Stimulated activated CD4-positive, alpha-beta T cell treated with anti-CD3 and anti-CD28 coated beads, TNF-alpha, amount 100 ng/mL, for 4 hours (primary cell): ENCODE measurements at places on chromosomes 5 and 9.
A peak's percentile ranks its signal among the peaks of the same experiment; 100 is the strongest.

- no peak for DNase-seq
Measured at GRCh38 chr5:9832921-9833320, 202.8 kb upstream of the TAS2R1 start.

DNA sequence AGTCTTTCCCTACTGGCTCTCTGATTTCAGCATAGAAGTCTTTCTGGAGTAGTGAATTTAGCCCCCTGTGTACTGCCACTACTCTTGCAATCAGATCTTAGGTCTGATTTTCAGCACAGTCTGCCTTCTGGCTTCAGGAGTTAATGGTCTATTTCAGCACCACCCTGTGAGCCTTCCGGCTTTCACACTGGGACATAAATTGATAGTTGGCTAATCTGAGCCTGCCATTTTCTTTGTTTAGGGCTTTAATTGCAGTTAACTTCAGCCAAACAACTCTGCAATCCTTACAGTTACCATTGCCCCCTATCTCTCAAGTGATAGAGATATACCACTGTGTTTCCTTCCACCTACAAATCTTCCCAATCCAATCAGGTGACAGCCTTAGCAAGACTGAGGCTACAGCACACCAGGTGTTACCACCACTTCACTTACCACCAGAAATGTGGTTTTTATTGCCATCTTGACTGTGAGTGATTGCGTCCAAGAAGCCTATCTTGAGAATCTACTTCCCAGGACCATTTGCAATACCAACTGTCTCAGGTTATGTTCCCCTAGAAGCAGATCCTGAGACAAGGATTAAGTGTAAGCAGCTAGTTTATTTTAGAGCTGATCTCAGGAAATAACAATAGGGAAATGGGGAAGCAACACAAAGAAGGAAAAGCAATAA lies 51.9 kb upstream of the NEK6 start:
- DNase-seq = no peak

GRCh38 chr9:137029058-137029936 lies 1.3 kb upstream of the ABCA2 start:
- DNase-seq = peak; percentile 50

- DNase-seq = no peak
Measured at GRCh38 chr5:14039576-14039975, 95.1 kb upstream of the DNAH5 start.

DNA sequence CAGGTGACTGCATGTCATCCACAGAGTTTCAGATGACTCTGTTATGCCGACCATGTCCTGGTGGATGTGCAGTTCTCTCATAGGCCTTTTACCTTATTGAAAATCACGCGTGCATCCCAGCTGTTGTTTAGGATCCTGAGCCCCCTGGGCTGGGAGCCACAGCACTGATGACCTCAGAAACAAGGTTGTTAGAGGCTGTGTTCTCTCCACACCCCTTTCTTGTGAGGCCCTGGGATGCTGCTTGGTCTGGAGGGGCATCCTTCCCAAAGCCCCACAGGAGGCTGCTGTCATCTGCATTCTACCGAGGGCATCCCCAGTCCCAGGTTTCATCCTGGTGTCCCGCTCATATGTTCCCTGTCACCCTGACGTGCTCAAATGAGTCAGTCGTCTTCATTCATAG lies 76.5 kb upstream of the IRX4 start:
- DNase-seq = no peak

- DNase-seq = no peak
Measured at GRCh38 chr9:132546148-132547051, 36.0 kb upstream of the BARHL1 start.

- no peak for DNase-seq
Measured at GRCh38 chr9:131899296-131900228, 159.7 kb upstream of the RAPGEF1 start.

GRCh38 chr9:113665756-113666155 lies 202.2 kb downstream of the RGS3 start:
- no peak for DNase-seq

DNA sequence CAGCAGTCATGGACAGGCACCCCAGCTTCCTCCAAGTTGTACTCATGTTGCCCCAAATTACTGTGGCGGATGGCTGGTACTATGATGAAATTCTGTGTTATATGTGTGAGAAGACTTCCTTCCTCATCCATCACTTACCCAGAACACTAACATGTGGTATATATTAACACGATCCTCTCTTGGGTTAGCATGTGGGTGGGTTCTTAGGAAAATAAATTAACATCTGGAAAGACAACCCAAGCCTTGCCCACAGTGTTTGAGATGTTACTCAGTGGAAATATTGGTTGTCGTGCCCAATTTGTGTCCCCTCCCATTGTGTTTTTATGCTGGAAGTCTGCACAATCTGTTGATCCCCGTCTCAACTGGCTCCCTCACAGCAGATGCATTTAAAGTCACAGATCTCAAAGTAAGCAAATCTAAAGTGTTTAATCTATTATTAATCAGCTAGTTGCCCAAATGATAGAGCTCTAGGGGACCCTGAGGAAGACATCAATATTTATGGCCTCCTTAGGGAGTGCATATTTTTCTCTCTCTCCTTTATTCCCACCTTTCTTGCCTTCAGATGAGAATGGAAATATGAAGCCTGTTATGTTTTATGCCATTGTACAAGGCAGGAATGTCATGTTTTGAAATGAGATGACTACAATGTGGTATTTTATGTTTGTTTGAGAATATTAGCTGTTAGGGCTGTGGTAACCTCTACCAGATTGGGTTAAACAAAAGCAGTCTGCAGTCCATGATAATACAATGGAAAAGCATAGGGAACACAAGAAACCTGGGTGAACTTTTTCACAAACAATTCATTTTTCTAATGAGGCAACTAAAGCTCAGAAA lies 93.9 kb downstream of the GRIA1 start:
- no peak for DNase-seq

DNA sequence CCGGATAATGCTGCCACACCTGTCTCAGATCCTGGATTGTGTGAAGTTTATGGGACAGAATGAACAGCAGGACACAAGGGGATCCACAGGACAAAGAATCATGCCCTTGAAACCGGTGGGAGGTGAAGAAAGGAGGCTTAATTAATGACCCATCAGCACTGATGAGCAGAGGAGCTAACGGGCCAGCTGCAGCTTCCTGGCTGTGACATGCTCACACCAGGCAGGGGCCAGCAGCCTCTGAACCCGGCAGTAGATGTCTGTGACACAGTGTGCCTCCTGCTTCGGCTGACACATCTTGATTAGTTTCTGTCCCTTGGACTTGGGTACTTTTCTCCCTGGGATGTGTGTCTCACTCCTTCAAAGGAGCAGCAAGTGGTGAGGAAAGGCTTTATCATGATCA lies 328.8 kb upstream of the BRINP1 start:
- no peak for DNase-seq

DNA sequence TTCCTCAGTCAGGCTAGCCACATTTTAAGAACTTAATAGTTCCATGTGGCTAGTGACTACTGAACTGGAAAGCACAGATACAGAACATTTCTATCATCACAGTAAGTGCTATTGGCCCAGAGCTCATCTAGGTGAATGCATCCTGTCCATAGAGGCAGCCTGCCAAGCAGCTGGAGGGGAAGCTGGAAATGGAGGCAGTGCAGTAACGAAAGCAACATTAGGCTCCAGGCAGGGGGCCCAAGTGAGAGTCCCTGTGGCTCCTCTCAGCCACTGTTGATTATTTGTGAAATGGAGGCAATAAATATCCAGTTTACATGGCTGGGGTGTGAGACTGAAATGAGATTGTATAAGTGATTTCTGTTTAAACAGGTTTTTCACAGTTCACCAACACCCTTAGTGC lies 227.2 kb upstream of the KLF9 start:
- DNase-seq = no peak

DNA sequence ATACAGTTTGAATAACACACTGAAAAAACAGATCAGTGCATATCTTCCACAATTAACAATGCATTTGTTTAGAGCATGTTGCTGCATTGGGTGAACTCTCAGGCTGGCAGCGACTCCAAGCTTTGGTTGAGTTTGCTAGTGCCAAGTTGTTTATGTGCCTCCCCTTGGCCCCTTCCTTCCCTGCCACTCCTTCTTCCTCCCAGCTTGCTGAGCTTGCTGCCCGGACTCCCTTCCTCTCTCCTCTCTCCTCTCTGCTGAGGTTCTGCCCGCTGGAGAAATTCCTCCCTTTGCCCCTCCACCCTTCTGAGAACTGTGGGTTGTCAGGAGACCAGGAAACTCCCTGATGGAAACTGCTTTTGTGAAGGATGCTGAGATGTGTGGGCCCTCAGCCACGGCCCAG lies 247.3 kb downstream of the PDZD2 start:
- DNase-seq = no peak

- no peak for DNase-seq
Measured at GRCh38 chr9:92775466-92775865, 10.8 kb upstream of the BICD2 start.

DNA sequence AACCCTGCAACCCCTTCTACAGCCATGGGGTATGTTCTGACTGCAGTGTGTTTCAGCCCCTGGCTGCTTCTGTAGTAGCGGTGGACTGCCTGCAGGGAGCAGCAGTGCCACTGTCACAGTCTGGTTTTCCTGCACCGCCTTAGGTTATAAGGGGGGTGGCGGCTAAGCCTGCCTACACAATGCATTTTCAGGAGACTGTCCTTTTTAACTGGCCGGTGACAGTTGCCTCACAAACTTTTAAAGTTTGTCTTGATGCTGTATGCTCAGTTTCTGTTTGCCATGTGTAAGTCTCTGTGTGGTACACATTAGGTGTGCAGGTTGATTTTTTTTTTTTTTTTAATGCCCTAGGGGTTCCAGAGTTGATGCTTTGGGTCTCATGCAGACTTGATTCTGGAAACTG lies 53.0 kb downstream of the NUP214 start:
- peak; percentile 50 for DNase-seq

DNA sequence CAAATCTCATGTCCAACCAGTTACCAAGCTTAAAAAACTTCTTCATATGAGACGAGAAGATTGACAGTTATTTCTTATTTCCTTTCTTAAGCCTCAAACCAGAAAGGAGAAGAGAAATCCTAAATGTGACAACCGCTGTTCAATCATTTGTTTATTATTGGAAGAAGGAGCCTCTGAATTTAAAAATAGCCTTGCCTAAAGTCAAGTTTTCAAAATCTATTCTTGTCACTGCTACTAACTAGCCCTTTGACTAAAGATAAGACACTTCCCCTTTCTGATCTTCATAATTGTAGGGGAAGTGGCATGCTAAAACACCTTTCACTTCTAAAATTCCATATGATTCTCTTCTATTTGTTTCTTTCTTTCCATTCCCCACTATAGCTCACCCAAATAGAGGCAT lies 106.2 kb upstream of the EMB start:
- DNase-seq = no peak

DNA sequence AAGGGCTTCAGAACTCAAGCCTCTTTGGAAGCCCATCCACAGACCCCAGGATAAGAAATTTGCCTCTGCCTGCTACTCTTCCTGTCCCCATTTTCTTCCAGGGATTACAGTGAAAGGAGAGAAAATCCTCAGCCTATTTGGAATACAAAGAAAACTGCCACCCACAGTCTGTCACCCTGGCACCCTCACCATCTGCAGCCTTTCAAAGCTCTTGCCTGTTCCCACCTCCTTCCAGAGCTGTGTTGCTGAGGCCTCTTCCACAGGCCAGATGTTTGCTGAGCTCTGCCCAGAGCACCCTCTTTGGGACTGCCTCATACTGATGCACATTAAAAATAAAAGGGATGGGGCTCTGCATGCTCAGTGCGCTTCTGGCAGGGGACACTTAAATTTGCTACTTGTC lies 35.9 kb upstream of the TAF1L start:
- no peak for DNase-seq

DNA sequence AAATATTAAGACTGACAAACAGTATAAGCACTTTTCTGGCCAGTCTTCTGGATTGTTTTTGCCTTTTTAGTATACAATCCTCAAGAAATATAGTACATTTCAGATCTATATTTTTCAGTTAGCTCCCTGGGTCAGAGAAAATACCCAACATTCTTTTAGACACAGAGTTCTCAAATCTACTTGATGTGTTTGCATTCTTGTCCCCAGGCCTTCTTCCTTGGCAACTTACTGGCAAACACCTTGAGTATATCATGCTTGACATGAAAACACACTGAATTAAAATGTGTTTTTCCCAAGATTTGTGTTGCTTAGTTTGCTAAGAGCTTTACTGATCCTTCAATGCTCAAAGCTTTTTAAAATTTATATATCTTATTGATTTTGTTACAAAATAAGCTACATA lies 1413.1 kb upstream of the CDH9 start:
- no peak for DNase-seq

DNA sequence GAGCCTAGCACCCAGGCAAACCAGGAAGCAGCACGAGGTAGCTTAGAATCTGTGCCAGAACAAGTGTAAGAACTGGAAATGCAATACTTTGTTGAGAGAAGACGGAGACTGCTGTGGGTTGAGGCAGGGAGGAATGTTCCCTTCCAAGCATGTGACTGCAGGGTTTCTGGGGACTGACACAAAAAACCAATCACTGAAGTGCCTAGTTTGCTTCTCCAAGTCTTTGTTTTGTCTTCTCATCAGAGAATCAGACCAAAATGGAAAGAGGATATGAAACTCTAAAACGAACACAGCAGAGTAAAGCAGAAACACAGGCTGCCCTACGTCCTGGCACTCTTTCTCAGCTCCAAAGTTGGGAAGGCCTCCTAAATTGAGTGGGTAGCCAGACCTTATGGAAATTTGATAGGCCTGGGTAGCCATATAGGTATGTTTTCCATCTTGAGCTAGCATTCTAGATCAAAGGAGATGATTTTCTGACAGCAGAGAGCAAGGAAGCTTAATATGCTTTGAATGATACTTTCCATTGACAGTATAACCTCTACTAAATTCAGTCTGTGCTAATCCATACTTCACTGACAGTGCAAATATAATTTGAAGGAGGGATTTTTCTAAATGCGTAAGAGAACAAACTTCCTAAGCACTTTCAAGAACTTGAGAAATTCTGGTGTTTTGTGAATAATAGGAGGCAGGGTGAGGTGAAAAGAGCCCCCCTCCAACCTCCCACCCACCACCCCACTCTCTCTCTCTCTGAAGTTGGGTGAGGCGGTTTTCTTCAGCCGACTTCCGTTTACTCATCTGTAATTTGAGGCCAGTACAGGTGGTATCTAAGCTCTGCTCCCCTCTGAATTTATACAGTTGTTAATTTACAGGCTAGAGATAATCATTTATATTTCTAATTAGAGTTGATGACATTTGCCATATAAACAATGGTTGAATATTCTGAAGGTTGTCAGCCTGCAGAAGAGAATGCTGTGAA lies 5.5 kb downstream of the ADRB2 start:
- DNase-seq = no peak

- no peak for DNase-seq
Measured at GRCh38 chr9:81224166-81225081, 464.9 kb downstream of the TLE1 start.

GRCh38 chr9:96524045-96524444 lies 74.1 kb downstream of the HABP4 start:
- no peak for DNase-seq
